Activated T-cell treated with anti-CD3 and anti-CD28 coated beads for 1 hour (primary cell): ENCODE measurements at places on chromosomes 11 and 22.

- DNase-seq, result no peak
Observed at GRCh38 chr11:64344787-64345186, 4.8 kb downstream of the CCDC88B start.

- DNase-seq, result peak; percentile 58
Observed at GRCh38 chr22:38505541-38506117, 482 bp downstream of the DDX17 start.

DNA sequence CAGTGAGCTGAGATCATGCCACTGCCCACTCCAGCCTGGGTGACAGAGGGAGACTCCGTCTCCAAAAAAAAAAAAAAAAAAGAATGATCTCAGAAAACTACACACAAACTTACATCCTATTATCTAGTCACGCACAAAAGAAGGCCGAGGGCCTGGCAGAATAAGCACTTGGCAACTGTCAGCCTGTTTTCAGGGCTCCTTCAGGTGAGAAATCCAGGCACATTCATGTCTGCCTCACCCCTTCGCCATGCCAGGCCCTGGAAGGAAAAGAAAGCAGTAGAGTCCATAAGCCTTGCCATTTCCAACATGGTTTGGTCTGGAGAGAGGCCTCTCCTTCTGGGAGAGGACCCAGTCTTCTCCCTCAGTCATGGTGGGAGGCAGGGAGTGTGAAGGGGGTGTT is 30.9 kb downstream of the C11orf58 start:
- DNase-seq, result no peak

DNA sequence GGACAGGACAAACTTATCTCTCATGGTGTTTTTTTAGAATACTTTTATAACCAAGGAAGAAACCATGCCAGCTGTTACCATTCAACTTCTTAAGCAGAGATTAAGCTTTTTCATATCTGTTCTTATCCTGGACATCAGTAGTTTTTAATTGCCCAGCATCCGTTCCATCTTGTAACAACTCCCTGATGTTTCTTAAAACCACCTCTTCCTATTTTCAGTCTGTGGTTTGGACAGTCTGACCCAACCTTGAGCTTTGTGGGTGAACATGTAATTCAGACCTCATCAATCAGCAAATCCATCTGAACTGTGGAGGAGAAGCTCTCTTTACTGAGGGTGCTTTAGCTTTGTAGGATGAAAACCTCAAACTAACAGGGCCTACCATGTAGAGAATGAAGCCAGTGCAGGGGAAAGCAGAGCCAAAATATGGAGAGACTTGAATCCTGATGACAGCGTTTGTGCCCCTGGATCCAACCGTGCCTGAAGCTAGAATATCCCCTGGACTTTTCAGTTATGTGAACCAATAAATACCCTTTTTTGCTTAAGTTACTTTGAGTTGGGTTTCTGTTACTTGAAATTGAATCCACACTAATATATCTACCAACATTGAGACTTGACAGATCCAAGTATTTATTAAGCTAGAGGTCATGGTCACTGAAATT is 9.4 kb downstream of the TUG1 start:
- DNase-seq, result no peak

DNA sequence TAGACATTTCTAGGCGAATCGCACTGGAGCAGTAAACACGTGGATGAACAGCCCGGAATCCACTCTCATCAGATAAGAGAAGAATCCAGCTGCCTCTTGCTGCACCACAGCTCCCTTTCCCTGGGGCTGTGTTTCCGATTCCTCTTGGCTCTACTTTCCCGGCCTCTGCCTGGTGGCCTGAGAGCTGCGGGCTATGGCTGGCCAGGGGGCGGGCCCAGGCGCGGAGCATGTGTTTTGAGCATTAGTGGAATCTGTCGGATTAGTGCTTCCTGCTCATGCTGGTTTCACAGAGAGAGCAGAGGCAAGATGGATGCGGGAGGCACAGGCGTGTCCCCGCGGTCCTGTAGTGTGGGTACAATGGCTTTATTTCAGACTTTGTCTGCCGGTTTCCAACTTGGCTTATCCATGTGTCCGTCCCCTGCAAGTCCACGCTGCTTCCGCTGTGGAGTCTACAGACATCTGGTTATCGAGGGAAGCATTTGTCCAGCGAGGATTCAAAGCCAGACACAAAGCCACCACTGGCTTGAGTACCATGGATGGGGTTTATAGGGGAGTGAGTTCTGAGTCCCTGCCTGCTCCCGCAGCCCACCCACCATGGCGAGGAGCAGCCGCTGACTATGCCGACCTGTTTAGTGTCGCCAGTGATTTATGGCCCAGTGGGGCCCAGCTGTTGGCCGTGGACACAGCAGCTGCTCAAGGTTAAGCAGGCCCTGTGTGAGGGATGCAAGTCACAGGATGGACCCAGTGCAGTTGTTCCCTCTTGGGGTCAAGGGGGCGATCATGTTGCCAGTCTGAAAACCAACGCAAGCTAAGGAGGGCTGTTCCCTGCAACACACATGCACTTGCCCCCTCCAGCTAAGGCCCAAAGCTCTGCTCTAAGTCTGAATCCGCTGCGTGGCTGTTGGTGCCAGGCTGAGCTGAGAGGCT is 43.3 kb upstream of the EP300 start:
- DNase-seq, result no peak

DNA sequence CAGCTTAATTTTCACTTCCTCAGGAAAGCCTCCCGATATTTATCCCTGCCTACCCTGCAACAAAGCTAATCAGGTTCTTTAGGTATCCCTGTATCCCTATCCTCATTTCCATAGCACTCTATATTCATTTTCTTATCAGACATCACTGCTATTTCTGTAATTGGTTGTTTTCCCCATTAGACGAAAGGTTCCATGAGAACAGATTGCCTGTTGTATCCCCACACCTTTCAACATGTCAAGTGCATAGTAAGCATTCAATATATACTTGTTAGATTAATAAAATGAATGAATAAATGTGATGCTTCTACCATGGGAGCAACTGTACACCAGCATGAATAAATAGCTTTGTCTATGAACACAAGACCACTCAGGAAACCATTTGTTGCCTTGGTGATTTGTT is 499.8 kb downstream of the DLG2 start:
- DNase-seq, result no peak

GRCh38 chr11:46930089-46930488 is 6.5 kb upstream of the CSTPP1 start:
- DNase-seq, result no peak

GRCh38 chr11:93623179-93623578 is 38.3 kb upstream of the CEP295 start:
- no peak for DNase-seq

GRCh38 chr11:33691066-33691864 is 9.4 kb downstream of the C11orf91 start:
- DNase-seq, result no peak

- no peak for DNase-seq
Observed at GRCh38 chr11:99593197-99593596, 572.4 kb downstream of the CNTN5 start.

DNA sequence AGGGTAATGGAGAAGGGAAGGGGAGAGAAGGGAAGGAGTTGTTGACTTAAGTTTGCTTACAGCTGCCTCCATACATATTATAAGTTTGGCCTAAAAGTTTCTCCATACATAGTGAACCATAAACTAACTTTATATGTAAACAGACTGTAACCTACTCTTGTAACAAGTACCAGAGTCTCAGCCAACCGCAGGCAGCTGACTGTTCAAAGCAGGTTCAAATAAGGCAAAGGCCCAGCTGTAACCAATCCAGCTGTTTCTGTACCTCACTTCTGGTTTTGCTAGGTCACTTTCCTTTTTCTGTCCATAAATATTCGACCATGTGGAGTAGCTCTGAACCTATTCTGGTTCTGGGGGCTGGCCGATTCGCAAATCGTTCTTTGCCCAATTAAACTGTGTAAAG is 591.2 kb downstream of the INSC start:
- DNase-seq, result no peak

DNA sequence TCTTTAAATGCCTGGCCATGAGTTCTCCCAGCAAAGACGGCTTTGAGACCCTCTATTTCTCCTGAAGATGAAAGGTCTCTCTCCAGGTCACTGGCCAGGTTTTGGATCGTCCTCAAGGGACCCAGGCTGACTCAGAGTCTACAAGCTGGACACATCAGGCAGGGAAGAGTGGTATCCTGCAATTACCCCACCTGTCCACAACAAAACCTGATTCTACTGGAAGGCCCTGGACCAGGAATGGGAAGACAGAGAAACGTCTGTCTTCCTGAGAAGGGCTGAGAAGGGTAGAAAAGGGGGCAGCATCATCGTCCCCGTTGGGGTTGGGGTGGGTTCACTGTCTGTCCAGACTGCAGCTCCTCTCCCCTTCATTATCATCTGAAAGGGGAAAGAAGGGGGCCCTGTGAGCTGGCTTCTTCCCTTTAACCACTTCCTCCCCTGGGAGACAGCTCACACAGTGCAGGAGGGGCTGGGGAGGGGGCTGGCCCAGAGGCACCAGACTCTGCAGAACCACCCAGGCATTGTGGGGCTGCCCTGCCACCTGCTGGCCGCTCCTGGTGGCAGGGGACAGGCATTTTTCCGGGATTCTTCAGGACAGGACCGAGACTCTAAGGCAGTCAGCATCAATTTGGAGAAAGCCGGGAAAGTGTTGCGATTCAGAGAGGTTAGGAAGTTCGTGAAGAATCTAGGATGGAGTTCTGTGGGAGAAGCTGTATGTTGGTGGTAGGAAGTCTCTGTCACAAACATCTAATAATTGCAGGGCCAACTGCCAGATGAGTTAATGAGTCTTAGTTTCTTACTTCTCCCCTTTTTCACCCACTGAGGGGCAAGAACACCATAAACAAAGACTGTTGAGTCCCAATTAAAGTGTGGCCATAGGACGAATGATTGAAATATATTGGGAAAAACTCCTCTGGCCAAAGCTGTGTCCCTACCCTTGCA is 57.6 kb downstream of the SYN3 start:
- DNase-seq, result peak; percentile 19

DNA sequence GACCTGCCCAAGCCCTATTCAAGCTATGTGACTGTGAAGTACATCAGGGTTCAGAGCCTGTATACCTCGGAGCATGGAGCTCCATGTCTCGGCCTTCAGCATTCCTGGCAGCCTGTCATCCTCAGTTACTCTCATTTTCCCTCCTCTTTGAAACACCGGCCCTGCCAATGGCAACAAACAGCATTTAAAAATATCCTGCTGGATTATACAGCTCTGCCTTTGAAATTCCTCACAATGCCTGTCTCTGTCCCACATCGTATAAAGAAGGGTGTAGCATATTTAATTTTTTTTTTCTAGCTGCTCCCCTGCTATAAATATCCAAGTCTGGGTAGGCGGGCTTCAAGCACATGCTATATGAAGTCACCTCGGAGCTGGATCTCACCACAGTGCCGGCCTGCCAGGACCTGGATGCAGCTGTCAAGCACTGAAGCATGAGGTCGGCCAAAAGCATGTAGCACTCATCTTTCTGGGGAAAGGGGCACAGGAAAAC is 11.8 kb downstream of the ABTB2 start:
- no peak for DNase-seq

- DNase-seq, result no peak
Observed at GRCh38 chr11:126465573-126466188, 110.2 kb downstream of the ST3GAL4 start.

DNA sequence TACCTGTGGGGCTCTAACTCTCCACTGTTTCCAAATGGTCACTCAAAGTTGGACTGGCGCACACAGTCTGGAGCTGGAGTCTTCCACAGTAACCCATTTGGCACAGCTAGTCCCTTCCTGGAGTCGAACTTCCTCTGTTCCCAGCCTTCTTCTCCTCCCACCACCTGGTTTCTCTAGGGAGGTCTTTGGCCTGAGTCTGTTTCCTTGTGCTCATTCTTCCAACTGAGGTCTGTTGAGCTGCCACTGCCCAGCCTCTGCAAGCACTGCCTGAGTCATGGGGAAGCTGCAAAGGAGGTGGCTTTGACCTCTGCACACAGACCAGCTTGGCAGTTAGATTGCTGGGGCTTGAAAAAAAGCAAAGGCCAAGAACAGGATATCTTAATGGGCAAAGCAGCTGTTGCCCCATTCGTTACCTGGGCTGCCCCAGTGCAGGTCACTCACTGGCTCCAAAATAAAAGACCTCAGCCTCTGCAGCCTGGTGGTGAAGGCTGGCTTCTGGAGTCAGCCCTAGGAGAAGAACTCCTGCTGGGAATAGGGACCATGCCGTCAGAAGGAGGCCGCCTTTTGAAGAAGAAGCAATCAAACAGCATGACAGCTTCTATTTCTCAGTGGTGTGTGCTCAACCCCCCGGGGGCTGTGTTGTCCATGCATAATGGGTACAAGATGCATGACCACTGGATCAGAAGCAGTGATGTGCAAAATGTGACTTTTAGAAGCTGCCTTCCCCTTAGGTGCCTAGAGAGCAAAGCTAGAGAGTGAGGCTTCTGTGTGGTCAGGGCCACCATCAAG is 3.0 kb downstream of the ADAMTS15 start:
- DNase-seq, result no peak

DNA sequence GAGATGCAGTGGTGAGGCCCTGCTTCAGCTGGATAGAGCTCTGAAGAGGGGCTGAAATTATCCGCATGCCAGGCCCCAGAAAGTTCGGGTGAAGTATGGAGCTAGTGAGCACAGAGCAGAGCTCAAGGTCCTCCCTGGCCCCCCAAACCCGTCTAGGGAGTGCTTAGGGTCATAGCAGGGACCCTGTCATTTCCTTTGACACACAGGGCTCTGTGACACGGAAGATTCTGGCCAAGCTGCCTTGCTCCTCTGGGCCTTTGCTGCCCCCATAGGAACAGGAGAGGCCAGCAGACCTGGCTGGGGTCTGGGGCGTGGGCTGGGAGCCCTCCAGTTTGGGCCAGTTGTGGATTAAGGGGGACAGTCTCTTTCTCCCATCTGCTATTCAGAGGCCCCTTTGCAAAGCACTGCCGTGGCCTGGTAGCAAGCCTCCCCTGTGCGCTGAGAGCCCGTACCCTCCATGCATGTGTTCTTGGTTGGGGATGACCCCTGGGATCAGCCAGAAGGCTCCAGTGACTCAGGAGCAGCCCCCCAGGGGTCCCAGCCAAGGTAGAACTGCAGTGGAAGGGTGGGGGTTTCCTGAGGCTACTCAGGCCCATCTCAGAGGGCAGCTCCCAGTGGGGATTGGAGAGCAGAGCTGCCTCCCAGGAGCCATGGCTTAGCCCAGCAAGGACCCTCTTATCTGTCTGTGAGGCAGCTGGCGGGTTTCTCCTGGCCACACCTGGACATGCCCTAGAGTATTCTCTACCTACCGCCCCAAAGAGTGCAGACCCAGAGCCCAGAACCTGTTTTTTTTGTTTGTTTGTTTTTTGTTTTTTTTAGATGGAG is 42.3 kb downstream of the RNF141 start:
- DNase-seq, result no peak
